Activated naive CD4-positive, alpha-beta T cell treated with anti-CD3 and anti-CD28 coated beads, Interleukin-2, amount 10 ng/mL, durations not matched to agents 7 days and 5 days (primary cell): ENCODE measurements at places on chromosomes 1 and 21.

DNA sequence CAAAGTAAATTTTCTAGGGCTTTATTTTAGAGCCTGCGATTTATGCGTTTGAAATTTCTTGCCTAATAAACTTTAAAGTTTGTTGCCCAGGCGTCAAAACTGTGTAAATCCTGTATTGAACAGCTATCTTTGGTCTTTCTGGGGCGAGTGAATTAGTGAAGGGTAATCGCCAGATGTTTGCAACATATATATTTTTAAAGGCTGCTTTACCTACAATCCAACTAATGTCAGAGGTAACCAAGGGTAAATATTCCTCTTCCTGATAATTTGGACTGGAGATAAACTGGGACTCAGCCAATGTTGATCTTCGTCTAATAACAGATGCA lies 885 bp upstream of the PROX1 start:
- no peak for DNase-seq

- no peak for DNase-seq
These were observed 2.2 kb upstream of the NBPF1 start for GRCh38 chr1:16615253-16616252.

DNA sequence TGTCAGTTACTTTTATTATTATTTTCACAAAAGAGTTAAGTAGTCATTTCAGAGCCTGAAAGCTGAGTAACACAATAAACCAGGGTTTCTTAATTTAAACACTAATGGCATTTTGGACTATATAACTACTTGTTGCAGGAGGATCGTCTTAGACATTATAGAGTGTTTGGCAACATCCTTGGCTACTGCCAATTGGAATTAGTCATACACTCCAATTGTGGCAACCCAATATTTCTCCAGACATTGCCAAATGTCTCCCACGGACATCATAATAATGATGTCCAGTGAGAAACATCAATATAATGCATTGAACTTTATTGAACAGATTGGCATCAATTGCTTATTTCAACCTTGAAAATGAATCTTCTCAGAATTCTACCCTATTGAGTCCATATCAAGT lies 441.9 kb upstream of the ADGRL4 start:
- no peak for DNase-seq

DNA sequence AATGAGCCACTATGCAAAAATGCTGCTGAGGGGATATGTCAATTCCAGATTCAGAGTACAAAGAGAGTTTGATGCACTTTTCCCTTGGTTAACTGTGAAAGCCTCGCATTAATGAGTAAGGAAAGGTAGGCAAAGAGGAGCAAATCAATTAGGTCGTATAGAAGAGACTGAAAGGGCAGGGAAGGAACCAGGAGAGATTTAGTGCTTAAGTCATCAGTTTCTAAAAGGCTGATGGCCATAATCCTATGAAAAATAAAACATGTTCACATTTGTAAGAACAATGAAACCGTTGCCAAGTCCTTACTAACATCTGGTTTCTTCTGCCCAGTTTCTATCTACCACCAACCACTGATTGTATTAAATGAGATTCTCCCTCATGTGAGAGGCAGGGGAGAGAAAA lies 118.4 kb upstream of the PALMD start:
- no peak for DNase-seq

DNA sequence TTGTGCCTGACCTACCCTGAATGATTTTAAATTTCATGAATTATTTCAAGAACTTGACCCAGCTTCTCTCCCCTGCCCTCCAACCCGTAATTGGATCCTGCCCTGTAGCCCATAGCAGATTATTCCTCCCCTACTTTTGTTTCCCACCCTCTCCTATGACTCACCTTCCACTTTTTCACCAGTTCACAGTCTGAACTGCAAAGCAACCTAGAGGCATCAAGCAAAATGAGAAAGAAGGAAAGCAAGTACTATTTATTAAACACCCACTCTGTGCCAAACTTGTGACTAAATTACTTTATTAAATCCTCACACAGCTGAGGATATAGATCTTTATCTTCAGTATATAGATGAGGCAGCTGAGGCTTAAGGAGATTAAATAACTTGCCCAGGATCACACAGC lies 20.7 kb upstream of the IKBKE start:
- no peak for DNase-seq

DNA sequence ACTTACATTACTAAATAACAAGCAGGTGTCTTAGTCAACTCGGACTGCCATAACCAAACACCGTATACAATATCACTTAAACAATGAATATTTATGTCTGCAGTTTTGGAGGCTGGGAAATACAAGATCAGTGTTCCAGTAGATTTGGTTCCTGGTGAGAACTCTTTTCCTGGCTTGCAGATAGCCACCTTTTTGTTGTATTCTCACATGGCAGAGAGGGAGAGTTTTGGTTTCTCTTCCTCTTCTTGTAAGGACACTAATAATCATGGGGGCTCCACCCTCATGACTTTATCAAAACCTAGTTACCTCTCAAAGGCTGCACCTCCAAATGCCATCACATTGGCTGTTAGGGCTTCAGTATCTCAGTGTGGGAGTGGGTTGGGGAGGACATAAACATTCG lies 82.9 kb upstream of the CACYBP start:
- DNase-seq, result no peak

DNA sequence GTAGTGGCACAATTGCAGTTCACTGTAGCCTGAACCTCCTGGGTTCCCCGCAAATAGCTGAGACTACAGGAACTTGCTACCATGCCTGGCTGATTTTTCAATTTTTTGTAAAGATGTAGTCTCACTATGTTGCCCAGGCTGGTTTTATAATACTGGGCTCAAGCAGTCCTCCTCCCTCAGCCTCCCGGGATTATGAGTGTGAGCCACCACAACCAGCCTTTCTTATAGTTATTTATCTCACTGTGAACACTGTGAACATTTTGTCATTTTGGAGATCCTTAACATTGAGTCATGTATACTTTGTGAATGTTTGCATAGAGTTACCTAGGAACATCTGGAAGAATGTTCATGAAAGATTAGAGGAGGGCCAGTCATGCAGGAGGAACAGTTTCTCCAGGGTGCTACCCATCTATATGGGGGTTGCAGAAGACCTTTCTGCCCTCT lies 127.1 kb upstream of the CACYBP start:
- no peak for DNase-seq

DNA sequence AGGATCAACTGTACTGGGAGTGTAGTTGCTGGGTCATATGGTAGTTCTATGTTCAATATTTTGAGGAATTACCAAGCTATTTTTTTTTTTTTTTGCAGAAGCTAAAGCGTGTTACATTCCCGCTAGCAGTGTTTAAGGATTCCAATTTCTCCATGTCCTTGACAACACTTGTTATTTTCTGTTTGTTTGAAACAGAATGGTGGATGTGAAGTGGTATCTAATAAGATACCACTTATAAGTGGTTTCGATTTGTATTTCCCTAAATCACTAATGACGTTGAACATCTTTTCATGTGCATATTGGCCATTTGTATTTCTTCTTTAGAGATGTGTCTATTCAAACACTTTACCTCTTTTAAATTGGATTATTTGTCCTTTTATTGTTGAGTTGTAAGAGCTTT lies 112.2 kb downstream of the DISP1 start:
- DNase-seq, result no peak

GRCh38 chr1:234096161-234096770 lies 191.8 kb downstream of the SLC35F3 start:
- no peak for DNase-seq

GRCh38 chr1:166020210-166020609 lies 146.6 kb downstream of the FAM78B start:
- no peak for DNase-seq

DNA sequence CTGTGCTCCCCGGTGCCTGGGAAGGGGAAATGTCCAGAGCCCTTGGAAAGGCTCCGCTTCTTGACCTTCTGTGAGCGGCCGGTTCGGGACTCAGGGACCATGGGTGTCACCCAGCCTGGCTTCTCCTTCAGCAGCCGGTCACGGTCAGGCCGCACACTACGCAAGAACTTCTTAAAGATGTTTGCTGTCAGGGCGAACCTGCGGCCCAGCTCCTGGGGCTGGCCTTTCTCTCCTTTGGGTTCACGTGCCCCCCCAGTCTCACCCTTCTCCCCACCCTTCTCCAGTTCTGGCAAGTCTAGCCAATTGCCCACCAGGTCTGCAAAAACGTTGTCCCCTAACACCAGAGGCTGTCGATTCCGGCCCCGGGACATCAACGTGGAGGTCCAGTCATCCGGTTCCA lies 12.1 kb downstream of the INKA2 start:
- no peak for DNase-seq

DNA sequence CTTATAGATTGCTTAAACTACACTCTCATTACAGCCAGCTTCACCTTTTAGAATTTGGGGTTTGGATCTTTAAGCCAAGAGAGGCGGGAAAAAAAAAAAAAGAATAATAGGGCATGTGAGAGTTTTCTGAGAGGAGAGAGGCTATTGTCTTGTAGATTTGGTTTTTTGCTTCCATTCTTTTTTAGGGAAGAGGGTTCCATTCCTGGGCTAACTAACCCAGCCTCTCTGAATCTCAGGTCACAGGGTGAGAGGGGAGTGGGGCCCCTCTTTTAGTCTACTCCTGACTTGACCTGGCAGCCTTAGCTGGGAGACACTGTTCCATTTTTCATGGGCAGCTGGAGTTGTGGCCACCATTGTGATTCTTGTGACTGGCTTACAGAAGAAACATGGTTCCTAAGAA lies 24.2 kb downstream of the PBX1 start:
- no peak for DNase-seq

GRCh38 chr1:177124577-177125278 lies 39.8 kb downstream of the ASTN1 start:
- DNase-seq, result no peak

- DNase-seq, result no peak
These were observed 2.7 kb downstream of the OR6F1 start for GRCh38 chr1:247713753-247714152.
